Ascending aorta (tissue), 2 donors: ENCODE measurements at places on chromosomes 1 and 21. TPM values are rescaled to one million over a fixed set of nuclear protein-coding genes. Genes with fewer than 3 reads are reported as not detected.
A peak's percentile ranks its signal among the peaks of the same experiment; 100 is the strongest.

GRCh38 chr1:112515311-112516009 is 6.7 kb downstream of the WNT2B start:
- no peaks in the 10 kb centered on the region for H3K4me1 ChIP-seq
- H3K36me3 ChIP-seq: no peaks in the 10 kb centered on the region
- H3K27ac ChIP-seq: no peak overlapping the region
- H3K4me3 ChIP-seq: no peak overlapping the region

- no peaks in the 10 kb centered on the region for H3K27me3 ChIP-seq
- H3K4me3 ChIP-seq: no peak overlapping the region
Observed at GRCh38 chr1:179921981-179922872, 32.4 kb upstream of the CEP350 start.

The HHIPL2 gene
- total RNA-seq: not detected

- H3K4me1 ChIP-seq: no peaks in the 10 kb centered on the region
- H3K36me3 ChIP-seq: no peaks in the 10 kb centered on the region
- no peak overlapping the region for H3K27ac ChIP-seq
- no peaks in the 10 kb centered on the region for H3K27me3 ChIP-seq
- H3K4me3 ChIP-seq: no peak overlapping the region
Observed at GRCh38 chr1:107291987-107292386, 151.1 kb downstream of the NTNG1 start.

- H3K36me3 ChIP-seq: no peaks in the 10 kb centered on the region
- no peak for DNase-seq
- no peak overlapping the region for H3K27ac ChIP-seq
- no peaks in the 10 kb centered on the region for H3K4me1 ChIP-seq
- no peaks in the 10 kb centered on the region for H3K27me3 ChIP-seq
- no peak overlapping the region for H3K4me3 ChIP-seq
Observed at GRCh38 chr1:242043165-242043564, 44.3 kb upstream of the MAP1LC3C start.

The HES2 gene
- not detected for total RNA-seq

The CAPN8 gene
- total RNA-seq: not detected

GRCh38 chr1:169733924-169734323 is at the start of gene SELE:
SELE (minus strand) TSS chr1:169734079; CDS start chr1:169733612, 467 bp downstream.
- H3K27ac ChIP-seq: no peak within 1 kb of the TSS
- no peak for DNase-seq
- no peaks in the 10 kb centered on the region for H3K4me1 ChIP-seq

DNA sequence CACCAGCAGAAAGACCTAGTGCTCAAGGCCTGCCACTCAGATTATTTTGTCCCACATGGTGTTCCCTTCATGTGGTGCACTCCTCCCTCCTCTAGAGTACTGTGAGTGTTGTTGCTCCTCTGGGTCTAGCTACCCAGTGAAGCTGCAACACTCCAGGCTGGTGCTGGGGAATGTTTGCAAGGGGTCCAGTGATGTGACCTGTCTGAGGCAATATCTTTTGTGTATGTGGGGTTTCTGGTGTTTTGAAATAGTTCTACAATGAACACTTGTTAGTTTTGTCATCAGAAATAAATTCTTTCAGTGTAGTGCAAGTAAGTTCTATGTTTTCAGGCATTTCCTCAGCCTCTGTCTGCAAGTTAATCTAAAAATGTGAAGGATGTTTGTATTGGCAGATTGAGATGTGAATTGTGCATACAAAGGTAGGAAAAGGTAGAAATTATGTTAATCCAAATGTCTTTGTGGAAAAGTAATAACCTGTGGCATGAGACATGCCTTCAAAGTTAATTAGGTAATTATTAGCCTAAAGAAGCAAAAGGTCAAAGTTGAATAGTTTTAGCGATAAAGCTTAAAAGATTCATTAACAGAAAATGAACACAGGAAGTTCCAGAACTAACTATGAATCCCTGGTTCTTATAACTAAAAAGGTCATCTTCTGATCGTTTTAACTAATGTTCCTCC is 616.8 kb downstream of the LTN1 start:
- no peaks in the 10 kb centered on the region for H3K4me1 ChIP-seq
- no peaks in the 10 kb centered on the region for H3K36me3 ChIP-seq

- peaks cover 4% of the 10 kb centered on the region for H3K4me1 ChIP-seq
- H3K4me3 ChIP-seq: peak overlapping the region; percentile 54
- H3K36me3 ChIP-seq: no peaks in the 10 kb centered on the region
- no peak overlapping the region for H3K27ac ChIP-seq
- DNase-seq: no peak
- peaks cover 11% of the 10 kb centered on the region for H3K27me3 ChIP-seq
Observed at GRCh38 chr1:154501423-154502065, 475 bp upstream of the TDRD10 start.

The NHLH1 gene
- total RNA-seq: not detected

The NMNAT2 gene
- total RNA-seq: 0.53 TPM

- H3K4me1 ChIP-seq: no peaks in the 10 kb centered on the region
- H3K4me3 ChIP-seq: no peak overlapping the region
- no peak for DNase-seq
- peak overlapping the region; percentile 65 for H3K27ac ChIP-seq
Observed at GRCh38 chr1:37892151-37893047, 33.0 kb upstream of the MTF1 start.

The MIXL1 gene
- total RNA-seq: not detected

DNA sequence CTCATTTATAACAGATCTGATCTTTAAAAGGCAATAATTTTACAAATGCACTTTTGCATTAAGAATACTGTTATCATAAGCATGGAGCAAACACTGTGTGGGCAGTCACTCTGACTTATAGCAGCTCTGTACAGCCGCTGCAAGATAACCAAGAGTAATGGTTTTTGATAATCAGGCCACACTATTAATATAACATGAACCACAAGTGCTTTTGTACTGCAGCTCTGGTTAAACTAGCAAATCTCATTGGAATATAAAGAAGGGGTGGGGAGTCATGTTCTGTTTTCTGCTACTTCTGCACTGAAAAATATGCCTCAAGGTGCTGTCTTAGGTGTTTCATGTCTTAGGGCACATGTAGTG is 357.4 kb downstream of the LMO4 start:
- no peak for DNase-seq
- no peaks in the 10 kb centered on the region for H3K36me3 ChIP-seq
- no peak overlapping the region for H3K4me3 ChIP-seq

The CD1B gene
- total RNA-seq: not detected

The DENND2C gene
- total RNA-seq: 5.4 TPM

- DNase-seq: no peak
- H3K27me3 ChIP-seq: no peaks in the 10 kb centered on the region
- H3K36me3 ChIP-seq: no peaks in the 10 kb centered on the region
Observed at GRCh38 chr21:38948377-38949069, 142.8 kb downstream of the ETS2 start.

DNA sequence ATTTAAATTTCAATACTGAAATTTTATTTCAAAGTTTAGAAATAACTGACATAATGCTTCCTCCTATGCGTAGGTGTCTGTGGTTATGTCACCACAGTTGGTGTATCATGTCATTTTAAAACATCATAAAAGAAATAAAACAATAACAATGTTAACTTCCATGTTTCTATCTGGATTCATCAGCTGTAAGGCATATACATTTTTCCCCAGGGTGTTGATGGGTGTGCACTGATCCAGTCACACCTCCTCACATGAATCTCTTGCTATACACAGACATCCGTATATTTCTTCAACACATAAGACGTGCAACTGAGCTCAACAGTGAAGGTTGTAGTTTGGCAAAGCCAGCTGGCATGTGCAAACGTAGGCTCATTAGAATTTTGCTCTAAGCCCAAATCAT is 6.2 kb downstream of the KCNA3 start:
- DNase-seq: no peak
- peaks cover 11% of the 10 kb centered on the region for H3K27me3 ChIP-seq
- H3K27ac ChIP-seq: no peak overlapping the region
- no peaks in the 10 kb centered on the region for H3K4me1 ChIP-seq
- no peaks in the 10 kb centered on the region for H3K36me3 ChIP-seq
- H3K4me3 ChIP-seq: no peak overlapping the region

The CASQ1 gene
- not detected for total RNA-seq

The IFI44 gene
- 5.9 TPM for total RNA-seq

- no peak for DNase-seq
- H3K27ac ChIP-seq: no peak overlapping the region
- H3K27me3 ChIP-seq: no peaks in the 10 kb centered on the region
- no peaks in the 10 kb centered on the region for H3K4me1 ChIP-seq
Observed at GRCh38 chr1:235108876-235109275, 19.8 kb downstream of the TOMM20 start.

- no peaks in the 10 kb centered on the region for H3K27me3 ChIP-seq
- DNase-seq: no peak
- H3K4me1 ChIP-seq: no peaks in the 10 kb centered on the region
- no peak overlapping the region for H3K27ac ChIP-seq
- no peak overlapping the region for H3K4me3 ChIP-seq
- no peaks in the 10 kb centered on the region for H3K36me3 ChIP-seq
Observed at GRCh38 chr1:211715971-211716370, 40.5 kb upstream of the NEK2 start.

DNA sequence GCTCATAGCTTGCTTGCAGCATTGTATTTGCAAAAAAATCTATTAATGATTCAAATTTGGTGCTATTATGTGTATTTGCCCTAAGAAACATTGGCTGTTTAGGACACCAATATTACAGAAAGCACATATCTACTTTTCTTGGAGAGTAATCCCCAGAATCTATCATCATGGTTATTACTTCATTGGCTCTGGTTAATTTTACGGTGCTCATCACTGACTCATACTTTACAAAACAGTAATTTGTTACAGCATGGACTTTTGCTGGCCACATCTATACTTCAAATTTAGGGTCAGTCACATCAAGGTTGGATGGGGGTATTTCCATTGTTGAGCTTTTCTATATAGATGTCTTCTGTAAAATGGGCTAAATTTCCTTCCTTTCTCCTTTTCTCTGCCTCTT is 45.7 kb downstream of the SH3GLB1 start:
- no peaks in the 10 kb centered on the region for H3K27me3 ChIP-seq
- H3K27ac ChIP-seq: no peak overlapping the region
- H3K36me3 ChIP-seq: peaks cover 8% of the 10 kb centered on the region
- no peaks in the 10 kb centered on the region for H3K4me1 ChIP-seq
- no peak overlapping the region for H3K4me3 ChIP-seq

GRCh38 chr1:221337106-221337505 is 404.8 kb downstream of the DUSP10 start:
- peaks cover 6% of the 10 kb centered on the region for H3K4me1 ChIP-seq
- no peak for DNase-seq
- H3K4me3 ChIP-seq: no peak overlapping the region
- peak overlapping the region; percentile 14 for H3K27ac ChIP-seq

The PLA2G2F gene
- total RNA-seq: not detected

- no peak overlapping the region for H3K27ac ChIP-seq
- H3K4me3 ChIP-seq: no peak overlapping the region
- H3K27me3 ChIP-seq: no peaks in the 10 kb centered on the region
- H3K36me3 ChIP-seq: no peaks in the 10 kb centered on the region
Observed at GRCh38 chr1:206753141-206753540, 17.4 kb upstream of the IL19 start.

The RNF223 gene
- not detected for total RNA-seq

DNA sequence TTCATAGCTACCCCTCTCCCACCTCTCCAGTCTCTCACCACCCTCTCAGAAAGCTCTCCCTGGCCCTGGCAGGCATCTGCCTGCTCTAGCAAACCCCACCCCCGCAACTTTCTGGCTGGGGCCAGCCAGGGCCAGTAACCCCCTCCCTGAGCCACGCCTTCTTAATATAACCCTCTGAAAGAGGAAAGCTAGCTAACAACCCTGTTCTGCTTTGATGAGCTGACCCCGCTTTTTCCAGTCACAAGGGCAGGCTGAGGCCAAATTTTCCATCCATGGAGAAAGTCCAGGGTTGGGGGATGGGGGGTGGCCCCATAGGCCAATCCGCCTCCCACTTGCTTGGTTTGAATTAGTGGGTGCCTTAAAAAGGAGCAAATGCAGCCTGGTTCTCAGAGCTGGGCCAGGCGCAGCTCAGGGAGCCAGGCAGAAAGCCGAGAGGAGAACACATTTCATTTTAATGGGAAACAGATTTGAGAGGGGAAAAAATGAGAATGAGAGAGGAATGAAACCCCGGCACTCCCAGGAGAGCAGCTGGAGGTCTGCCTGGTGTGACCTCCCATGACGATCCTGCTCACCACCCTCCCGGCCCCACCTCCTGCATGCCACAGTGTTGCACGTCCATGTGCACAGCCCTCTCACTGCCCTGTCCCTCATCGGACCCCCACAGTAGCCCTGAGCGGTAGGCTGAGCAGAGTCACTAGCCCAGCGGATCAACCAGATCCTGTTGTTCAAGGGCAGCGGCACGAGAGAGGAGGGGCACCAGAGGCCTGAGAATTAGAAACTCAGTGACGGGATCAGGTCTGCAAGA is 62.3 kb downstream of the OPTC start:
- peaks cover 51% of the 10 kb centered on the region for H3K4me1 ChIP-seq
- no peaks in the 10 kb centered on the region for H3K36me3 ChIP-seq
- peak overlapping the region; percentile 35 for H3K4me3 ChIP-seq
- peak overlapping the region; percentile 99 for H3K27ac ChIP-seq
- H3K27me3 ChIP-seq: no peaks in the 10 kb centered on the region

DNA sequence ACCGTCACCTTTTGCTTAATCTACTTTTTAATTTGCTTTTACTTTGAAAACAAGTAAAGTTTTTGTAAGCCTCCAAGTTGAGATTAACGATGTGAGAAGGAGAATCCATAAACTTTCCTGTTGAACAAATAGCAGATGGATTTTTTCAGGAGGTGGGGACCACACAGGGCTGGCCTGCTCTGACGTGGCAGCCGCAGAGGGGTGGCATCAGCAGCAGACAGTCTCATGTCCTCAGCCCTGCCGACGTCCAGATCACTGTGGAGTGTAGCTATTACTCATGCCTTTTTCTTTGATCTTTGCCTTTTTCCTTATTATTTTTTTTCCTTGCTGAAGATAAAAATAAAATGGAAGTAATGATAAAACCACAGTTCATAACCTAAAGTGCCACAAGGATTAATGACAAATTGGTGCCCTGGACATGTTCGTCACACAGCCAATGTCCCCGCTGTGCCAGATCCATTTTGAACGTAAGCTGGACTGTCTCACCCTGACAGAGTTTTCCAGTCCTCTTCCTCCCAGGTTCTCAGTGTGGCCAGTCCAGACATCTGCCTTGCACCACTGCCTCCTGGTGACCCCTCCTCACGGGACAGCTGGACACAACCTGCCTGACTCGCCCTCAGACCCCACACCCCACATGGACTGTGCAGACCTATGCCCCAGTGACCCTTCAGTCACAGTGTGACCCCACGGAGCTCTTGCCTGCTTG is 15.4 kb upstream of the ZBTB21 start:
- no peaks in the 10 kb centered on the region for H3K27me3 ChIP-seq
- H3K4me3 ChIP-seq: no peak overlapping the region
- no peak for DNase-seq
- peaks cover 3% of the 10 kb centered on the region for H3K4me1 ChIP-seq

The UTS2 gene
- not detected for total RNA-seq
